ENCODE measurements at places on chromosomes 6 and 20.

- DNase-seq: no peak
Measured at GRCh38 chr20:33609504-33609903, 52.6 kb upstream of the C20orf144 start.

DNA sequence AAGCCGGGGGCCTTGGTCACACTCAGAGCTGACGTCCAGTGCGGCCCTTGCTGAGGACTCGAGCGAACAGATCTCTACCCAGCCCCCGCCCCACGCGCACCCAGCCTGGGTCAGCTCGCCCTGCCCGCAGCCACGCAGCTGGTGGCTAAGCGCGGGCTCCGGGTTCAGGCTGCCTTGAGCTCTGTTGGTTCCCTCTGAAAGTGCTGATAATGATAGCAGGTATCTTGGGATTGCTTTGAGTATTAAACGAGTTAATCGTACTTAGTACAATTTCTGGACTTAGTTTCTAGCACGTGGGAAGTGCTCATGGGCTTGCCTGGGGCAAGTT lies 88.1 kb upstream of the TGM3 start:
- no peak for DNase-seq

DNA sequence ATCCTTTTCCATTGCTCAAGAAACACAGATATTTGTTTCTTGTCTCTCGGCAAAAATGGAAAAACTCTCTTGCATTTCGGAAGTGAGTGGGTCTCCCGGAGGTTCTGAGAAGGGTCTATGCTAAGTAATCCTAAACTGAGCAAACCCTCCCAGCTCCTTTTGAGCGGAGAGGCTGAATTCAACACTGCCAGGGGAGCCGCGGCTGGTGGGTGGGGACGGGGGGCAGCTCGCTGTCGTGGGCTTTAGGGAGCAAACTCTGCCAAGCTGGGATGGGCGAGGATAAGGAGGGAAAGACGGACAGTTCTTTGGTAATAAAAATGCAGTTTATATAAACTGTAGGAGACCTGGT lies 211.4 kb downstream of the FOXC1 start:
- DNase-seq: no peak

- no peak for DNase-seq
Measured at GRCh38 chr6:31308050-31308844, 36.4 kb upstream of the HLA-C start.

DNA sequence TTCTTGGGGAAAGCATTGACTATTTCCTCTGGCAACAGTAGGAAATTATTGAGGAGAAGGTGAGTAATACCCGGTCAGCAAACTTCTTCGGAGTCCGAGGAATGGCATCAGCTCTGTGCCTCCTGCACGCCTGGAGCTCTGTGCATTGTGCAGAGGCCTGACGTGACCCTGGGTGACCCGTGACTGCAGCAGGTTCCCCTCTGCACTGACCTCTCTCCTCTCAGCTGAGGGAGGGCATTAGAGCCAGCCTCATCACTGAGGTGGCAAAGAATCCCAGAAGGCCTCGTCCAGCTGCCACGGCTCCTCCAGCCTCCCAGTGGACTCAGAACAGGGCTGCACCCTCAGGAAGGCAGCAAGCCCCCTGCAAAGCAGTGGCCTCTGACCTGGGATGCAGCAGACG lies 502.9 kb downstream of the CD83 start:
- no peak for DNase-seq

GRCh38 chr6:133595111-133595761 lies 293.7 kb upstream of the TCF21 start:
- no peak for DNase-seq

GRCh38 chr6:104750449-104750848 lies 109.3 kb downstream of the HACE1 start:
- DNase-seq: no peak

DNA sequence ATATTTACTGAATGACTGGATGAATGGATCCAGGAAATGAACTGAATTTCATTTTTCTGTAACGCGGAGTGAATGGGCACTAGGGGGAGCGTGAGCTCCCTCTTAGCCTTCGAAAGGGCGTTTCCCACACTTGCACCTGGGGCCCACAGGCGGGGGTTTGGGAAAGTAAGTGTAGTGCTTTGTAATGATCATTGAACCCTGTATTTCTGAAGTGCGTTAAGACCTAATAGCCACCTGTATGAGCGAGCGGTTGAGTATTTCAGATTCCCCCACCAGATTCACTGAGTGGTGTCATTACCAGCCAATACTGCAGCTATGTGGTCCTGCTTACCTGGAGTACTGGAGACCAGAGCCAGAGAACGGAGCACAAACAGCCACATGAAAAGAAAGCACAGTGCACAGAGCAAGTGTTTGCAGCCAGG lies 10.5 kb downstream of the SYTL3 start:
- no peak for DNase-seq

DNA sequence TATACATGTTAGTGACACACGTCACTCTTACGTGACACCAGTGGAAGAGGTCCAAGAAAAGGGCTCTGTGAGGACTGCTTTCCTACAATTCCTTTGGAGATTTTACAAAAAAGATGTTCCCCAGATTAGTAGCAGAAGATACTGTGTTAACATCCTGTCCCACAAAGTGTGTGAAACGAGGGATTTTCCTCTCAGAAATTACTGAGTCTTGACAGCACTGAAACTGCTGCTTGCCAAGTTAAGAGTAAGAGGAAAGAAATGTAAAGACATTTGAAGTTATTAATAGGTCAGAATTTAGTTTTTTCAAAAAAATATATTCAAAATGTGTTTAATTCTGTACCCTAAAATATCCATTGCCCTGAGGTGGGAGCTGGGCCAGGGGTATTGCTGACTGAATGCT lies 58.8 kb upstream of the MAP7 start:
- peak; percentile 91 for DNase-seq

GRCh38 chr20:56328861-56329260 lies 29.9 kb upstream of the FAM210B start:
- DNase-seq: peak; percentile 13

GRCh38 chr6:128491100-128491581 lies 29.3 kb downstream of the PTPRK start:
- peak; percentile 67 for DNase-seq

DNA sequence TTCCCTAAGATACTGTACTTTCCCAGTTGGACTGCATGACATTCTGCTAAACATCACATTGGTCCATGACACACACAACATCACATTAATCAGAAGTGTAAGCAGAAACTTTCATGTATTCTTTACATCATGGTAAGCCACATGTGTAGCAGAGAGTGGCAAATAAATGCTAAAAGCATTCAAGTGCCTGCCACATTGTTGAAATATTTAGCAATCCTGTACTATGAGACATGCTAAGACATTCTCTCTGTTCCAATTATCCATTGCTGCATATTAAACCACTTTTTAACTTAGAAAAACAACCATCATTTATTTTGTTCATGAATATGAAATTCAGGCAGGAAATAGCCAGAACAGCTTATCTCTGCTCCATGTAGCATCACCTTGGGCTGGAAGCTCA lies 207.7 kb upstream of the GJE1 start:
- peak; percentile 36 for DNase-seq

DNA sequence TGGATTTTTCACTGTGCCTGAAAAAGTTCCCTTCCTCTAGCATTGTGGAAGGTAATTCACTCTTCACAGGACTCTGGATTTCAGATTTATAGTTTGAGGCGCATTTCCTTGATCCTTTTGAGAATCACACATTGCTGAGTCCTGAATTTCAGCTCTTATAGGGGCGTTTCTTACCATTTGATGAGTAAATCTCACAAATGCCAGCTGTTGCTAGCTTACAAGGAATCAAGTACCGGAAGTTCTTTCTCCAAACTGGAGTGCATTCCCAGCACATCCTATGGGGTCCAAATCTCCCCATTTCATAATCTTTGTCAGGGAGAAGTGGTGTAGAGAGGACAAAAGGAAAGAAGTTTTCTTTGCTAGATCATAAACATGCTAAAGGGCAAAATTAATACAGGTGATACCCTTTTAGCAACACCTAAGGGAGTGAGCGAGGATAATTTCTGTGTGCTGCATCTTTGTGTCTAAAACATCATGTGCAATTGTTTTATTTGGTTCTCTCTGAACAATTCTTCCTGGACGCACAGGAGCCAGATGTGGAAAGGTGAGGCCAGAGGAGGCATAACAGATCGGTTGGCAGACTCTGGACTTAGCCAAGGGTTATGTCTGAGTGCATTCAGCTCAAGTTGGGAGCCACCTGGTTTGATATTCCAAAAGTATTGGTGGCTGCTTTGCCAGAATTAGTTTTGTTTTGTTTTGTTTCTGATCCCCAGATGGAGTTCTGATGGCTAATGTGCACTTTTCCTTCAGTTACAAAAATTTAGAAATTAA lies 37.4 kb upstream of the EYA2 start:
- no peak for DNase-seq

DNA sequence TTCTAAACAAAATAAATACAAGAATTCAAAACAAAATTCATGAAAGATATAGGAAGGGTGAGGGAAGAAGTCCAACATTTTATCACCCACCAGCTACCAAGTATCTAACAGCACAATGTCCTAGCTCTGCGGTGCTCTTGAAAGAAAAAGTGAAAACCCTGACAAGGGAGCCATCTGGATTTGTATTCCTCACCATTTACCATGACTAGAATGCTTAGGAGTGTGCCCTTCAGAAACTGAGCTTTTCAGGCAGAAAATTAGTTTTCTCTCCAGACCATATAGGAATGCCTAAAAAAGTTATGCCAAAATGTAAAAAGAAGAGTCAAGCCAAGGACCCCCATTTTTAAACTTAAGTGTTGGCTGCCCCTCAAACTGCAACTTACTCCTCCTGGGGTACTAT lies 4.5 kb downstream of the SNX5 start:
- no peak for DNase-seq

DNA sequence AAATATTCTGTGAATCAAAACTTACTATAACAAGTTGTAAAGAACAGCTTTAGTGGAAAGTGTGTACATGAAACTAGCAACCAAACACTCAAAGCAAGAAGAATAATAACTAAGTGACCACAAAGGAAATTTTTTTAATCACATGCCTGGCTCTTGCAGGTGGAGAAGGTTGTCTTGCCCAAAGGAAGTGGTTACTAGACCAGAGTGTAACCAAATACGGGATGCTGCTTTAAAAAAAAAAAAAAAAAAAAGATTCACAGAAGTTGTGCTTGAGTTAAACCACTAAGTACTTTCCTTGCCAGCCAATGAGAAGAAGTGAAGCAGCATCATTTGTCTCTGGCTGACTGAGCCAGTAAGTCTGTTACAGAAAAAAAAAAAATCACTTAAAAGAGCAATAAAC lies 19.1 kb upstream of the HLA-DQB1 start:
- DNase-seq: no peak

DNA sequence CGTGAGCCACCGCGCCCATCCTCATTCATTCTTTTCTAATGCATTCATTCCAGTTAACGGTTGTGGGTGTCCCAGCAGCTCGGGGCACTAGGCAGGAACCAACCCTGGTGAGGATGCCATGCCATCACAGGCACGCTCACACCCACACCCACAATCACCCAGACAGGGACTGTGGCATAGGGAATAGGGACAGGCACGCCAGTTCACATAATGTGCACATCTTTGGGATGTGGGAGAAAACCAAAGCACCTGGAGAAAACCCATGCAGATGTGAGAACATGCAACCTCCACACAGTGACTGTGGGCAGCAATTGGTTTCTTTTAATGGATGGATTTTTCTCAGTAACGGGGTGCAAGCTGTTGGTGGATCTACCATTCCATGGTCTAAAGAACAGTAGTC lies 64.3 kb downstream of the IRF4 start:
- DNase-seq: no peak

All from cardiac fibroblast (primary cell).